ENCODE measurements at places on chromosomes 4 and X.
A peak's percentile ranks its signal among the peaks of the same experiment; 100 is the strongest.

DNA sequence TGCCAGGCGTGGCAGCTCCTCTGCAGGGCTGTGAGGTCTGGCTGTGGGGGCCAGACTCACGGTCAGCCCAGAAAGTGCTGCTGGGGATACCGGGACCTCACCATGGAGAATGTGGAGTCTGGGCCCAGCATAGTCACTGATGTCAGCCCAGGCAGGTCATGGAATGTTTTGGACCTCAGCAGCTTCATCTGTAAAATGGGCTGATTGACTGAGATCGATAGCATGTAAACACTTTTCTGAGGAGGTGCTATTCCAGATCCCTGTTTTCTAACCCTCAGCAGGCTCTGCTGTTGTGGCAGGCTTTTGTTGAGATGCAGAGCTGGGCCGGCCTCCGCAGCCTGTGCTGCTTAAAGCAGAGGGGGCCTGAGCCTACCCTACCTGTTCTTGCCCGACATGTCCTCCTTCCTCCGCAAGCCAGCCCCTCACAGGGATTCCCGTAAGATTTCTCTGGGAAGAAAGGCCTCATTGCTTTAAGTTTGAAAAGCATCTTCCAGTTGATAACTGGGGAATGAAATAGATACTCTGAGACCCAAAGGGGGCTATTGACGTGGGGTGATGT lies 38.3 kb upstream of the HGFAC start:
- DNase-seq, result no peak

DNA sequence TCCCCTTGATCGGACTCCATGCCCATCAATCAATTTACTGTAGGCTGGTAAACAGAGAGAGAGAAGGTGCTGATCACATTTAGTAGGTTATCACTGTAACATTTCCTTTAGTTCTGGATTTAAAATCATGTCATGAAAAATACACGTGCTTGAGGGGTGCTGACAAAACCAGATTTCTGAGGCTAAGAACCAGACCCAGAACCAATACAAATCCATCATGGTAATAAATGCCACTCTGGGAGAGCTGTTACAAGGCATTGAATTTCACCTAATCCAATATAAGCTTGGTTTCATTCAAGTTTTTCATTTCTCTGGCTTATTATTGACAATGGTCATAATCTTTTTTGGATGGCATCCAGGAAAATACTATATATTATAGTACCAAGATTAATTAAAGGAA lies 54.5 kb downstream of the FBXO8 start:
- no peak for DNase-seq

GRCh38 chr4:5448221-5448620 lies 260.1 kb downstream of the EVC2 start:
- DNase-seq, result no peak

GRCh38 chr4:78426972-78427371 lies 124.6 kb upstream of the ANXA3 start:
- no peak for DNase-seq

GRCh38 chrX:108177351-108178142 lies 86.0 kb downstream of the ATG4A start:
- no peak for DNase-seq

DNA sequence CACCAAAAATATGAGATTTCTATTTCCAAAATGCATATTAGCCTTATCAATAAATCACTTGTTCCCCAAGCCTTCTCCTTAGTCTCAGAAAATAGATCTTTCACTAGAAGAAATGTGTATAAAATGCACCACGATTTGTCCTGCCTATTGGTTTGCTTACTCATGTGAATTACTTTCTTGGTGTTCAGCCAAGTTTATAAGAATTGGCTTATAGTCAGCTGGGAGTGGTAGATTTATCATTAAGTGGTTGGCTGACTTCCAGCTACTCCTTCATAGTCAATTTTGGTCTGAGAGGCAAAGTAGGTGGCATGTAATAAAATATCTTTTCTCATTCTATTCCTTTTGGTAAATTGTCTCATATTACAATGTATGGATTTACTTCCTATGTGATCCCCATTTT lies 1.3 kb downstream of the SULT1E1 start:
- DNase-seq, result no peak

GRCh38 chr4:24158031-24158430 lies 268.2 kb upstream of the PPARGC1A start:
- no peak for DNase-seq

GRCh38 chrX:13579661-13580060 lies 10.3 kb downstream of the EGFL6 start:
- DNase-seq, result peak; percentile 76

GRCh38 chr4:138689187-138689586 lies 326.4 kb upstream of the NOCT start:
- no peak for DNase-seq

DNA sequence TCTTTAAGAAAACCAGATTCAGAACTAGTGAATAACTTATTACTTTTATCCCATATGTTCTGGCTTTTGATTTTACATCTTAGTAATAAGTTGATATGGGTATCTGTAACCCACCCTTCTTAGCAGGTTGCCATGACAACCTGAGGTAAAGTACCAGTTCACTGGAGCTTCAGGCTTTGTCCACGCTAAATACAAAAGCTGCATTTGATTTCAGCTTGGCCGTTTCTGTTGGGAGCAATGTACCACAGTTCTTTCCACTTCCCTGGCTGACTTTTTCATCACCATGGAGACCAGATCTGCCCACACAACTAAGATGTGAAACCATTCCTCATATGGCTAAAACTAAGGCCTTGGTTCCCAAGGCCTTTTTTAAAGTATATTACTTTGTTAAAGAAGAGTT lies 26.1 kb downstream of the KLHL34 start:
- no peak for DNase-seq

- no peak for DNase-seq
These were observed 131.3 kb downstream of the PJA1 start for GRCh38 chrX:69033936-69034335.

- DNase-seq, result peak; percentile 32
These were observed 7.0 kb downstream of the TMEM255A start for GRCh38 chrX:120304256-120304655.

GRCh38 chr4:87632469-87632868 lies 17.6 kb upstream of the DMP1 start:
- no peak for DNase-seq

- DNase-seq, result no peak
These were observed 64.8 kb downstream of the TMEM131L start for GRCh38 chr4:153531000-153531358.

- no peak for DNase-seq
These were observed 531.9 kb downstream of the PCDH18 start for GRCh38 chr4:137000432-137000831.

DNA sequence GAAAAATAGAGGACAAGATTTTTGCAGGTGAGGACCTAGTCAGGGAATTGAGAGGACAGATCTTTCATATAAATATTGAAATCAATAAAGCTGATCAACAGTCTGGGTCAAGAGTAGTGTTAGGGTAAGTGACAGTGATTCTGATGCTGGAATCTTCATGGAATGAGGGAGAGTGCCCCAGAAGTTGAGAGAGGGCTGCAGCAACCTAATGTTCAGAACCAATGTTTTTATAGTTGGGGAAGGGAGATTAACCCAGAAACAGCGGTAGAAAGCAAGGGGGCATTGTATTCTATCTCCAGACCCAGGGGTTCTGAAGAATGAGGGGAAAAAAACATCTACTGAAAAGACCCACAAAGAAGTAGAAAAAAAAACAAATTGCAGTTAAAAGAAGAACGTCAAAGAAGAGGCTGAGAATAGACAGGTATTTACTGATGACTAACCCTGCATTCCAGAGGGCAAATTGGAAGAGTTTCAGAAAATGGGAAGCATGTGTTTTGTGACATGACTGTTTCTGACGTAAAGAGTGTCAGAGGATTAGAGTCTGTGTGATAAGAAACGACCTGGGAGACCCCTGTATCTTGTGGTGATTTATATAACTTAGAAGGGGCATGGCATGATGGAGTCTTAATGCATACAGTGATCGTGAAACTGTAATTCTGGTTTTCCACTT lies 819.6 kb upstream of the EPHA5 start:
- no peak for DNase-seq

DNA sequence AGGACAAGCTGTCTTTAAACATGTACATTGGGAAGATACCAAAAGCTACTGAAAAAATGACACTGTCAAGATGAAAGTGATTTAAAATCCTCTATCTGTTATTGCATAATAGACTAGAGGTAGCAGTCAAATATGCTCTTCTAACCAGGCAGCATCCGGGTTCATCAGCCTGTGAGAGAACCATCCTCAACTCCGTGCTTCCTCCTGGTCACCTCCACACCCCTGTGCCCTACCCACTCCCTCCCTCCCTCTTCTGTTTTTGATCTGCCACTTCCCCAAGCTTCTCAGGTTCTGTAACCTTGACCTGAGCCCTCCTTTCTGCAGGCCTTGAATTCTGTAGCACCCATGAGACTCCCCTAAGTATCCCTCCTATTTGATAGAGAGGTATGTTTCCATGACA lies 5.9 kb downstream of the NOX1 start:
- no peak for DNase-seq

GRCh38 chr4:38889143-38889542 lies 21.5 kb downstream of the FAM114A1 start:
- peak; percentile 19 for DNase-seq

GRCh38 chr4:89212666-89213381 lies 94.8 kb downstream of the GPRIN3 start:
- no peak for DNase-seq

DNA sequence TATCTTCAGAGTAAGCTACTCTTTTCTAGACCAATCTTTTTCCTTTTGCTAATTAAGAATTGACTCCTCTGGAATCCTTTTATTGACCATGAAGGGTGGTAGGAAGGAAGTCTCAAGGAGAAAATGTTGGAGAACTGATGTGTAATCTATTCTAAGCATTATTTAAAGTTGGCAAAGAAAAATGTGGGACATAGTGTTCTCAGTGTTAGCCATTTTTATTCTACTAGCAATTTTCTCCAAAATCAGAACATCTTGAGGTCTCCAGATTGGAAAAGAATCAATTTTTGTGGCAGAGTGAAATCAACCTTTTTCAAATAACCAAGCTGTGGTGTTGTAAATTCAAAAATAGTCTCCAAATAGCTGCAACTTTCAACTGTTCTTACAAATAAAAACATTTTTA lies 18.4 kb upstream of the DMP1 start:
- DNase-seq, result no peak

DNA sequence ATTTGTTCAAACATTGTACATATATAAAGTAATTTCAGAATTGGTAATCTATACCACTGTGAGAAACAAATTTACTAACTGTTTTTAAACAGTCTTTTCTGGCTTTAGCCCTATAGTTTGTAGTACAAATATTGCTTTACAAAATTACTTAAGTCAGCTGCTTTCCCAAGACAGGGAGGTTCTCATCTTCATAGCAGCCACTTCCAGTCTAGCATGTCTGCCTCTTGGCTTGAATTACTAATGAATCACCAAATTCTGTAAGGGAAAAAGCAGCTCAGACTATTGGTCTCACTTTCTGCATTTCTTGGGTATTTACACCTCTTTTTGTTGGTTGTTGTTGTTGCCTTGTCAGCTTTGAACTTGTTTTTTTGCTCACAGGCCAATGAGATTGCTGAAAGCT lies 187.2 kb downstream of the NPFFR2 start:
- no peak for DNase-seq

- DNase-seq, result no peak
These were observed 32.7 kb downstream of the DHX15 start for GRCh38 chr4:24551492-24552289.

- no peak for DNase-seq
These were observed 1276.1 kb downstream of the PCDH7 start for GRCh38 chr4:31995943-31996901.

- no peak for DNase-seq
These were observed 117.7 kb upstream of the SLC6A14 start for GRCh38 chrX:116318672-116319071.

DNA sequence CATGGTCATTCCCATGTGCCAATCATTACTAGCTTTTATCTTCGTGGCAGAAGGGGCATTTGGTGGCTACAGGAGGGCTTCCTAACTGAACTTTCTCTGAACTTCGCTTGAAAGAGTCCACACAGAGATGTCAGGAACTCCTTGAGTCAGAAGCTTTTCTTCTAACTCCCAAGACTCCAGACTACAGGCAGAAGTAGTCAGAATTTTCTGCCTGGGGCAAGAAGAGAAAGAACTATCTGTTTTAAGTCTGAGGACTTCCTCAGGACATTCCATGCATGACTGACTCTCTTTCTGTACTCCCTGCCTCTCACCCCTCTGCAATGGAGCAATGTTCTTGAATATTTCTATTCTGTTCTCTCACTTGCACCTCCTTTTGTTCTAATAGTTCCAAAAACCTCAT lies 170.5 kb upstream of the TBC1D9 start:
- no peak for DNase-seq

DNA sequence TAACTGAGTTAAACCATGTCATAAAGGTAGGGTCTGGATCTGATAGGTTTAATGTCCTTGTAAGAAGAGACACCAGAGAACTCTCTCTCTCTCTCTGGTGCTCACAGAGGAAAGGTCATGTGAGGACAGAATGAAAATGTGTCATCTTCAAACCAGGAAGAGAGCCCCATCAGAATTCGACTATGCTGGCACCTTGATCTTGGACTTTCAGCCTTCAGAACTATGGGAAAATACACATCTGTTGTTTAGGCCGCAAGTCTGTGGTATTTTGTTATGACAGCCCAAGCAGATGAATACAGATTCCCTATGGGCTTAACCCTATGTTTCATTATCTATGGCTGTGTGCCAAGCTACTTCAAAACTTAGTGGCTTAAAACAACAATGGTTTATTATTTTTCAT lies 105.5 kb upstream of the DDIT4L start:
- no peak for DNase-seq

- no peak for DNase-seq
These were observed 343.7 kb upstream of the KLF3 start for GRCh38 chr4:38320343-38320695.

DNA sequence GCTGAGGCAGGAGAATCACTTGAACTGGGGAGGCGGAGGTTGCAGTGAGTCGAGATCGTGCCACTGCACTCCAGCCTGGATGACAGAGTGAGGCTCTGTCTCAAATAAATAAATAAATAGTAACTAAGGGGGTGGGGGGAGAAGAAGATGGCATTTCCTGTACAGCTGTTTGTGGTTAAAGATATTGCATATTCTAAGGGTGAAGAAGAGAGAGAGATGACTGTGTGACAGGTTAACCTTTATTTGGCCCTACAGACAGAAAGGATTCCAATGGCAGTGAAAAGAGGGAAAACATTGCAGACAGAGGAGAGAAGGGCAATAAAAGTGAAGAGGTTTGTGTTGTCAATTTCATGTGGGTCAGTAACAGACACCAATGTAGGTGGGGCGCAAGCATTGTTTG lies 9.4 kb downstream of the TASL start:
- DNase-seq, result no peak

DNA sequence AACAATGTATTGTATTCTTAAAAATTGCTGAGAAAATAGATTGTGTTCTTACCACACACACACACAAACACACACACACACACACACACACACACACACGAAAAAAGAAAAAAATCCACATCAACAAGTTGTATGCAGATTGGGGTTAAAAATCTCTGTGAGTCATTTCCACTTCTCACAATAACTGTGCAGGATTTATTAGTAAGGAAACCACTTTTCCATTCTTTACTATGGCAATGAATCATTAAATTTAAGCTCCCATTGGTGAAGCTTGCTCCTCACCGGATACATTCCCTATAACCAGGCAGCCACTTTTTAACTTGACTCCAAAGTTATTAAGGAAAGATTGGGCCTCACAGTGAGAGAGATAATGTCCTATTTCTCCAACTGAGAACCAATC lies 19.7 kb upstream of the MAGEE1 start:
- DNase-seq, result no peak
